ENCODE measurements at places on chromosomes 3 and 15. TPM values are rescaled to one million over a fixed set of nuclear protein-coding genes. Genes with fewer than 3 reads are reported as not detected.

Gene GOLGA8N
- 4.7 TPM for total RNA-seq

Gene SPTBN5
- total RNA-seq, result 0.36 TPM

DNA sequence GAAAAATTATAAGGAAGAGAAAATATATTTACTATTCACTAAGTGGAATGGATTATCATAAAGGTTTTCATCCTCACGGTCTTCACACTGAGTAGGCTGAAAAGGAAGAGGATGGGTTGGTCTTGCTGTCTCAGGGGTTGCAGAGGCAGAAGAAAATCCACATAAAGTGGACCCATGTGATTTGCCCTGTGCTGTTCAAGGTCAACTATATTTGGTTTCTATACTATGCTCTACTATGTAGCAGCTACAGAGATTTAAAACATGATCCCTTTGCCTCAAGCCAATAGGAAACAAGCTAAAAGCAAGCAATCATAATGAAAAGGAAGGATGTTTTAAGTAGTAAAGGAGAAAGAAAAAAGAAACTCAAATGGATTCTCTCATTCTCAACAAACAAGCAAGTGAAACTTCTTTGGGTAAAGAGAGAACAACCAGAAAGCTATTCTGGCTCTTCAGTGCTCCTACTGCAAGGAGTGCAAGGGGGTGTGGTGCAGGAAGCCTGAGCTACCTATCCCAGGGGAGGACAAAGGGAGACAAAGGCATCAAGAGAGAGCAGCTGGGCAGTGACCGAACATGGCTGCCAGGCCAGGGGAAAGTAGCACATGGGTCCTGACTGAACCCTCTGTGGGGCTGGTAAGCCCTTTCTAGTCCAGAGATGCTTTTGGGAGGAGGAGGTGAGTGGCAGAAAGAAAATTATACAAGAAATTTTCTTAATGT lies 35.9 kb downstream of the SFMBT1 start:
- H3K4me3 ChIP-seq, result no peak overlapping the region
- no peaks in the 10 kb centered on the region for H3K27me3 ChIP-seq
- no peak overlapping the region for H3K27ac ChIP-seq
- H3K4me1 ChIP-seq, result no peaks in the 10 kb centered on the region
- H3K36me3 ChIP-seq, result no peaks in the 10 kb centered on the region

- peaks cover 33% of the 10 kb centered on the region for H3K4me1 ChIP-seq
- H3K36me3 ChIP-seq, result peaks cover 30% of the 10 kb centered on the region
- H3K27me3 ChIP-seq, result no peaks in the 10 kb centered on the region
- no peak overlapping the region for H3K4me3 ChIP-seq
- no peak overlapping the region for H3K27ac ChIP-seq
Measured at GRCh38 chr3:186100398-186100797, 8.5 kb downstream of the ETV5 start.

DNA sequence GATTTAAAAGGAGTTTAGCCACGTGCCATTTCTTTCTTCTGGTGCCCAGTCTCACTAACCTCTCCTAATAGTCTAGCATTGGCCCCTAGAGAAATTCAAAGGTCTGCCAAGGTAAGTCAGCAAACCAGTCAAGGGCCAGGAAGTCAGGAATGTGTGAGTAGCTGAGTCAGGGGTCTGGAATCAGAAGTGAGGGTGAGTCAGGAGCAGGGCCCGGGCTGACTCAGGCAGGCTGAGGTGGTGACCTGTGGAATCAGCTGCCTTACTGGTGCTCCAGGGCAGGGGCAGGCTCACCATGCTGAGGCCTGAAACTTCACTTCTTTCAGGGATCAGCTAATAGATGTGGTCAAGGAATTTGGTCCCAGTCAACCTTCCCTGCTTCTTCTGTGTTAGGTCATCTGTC lies 105.8 kb upstream of the MYZAP start:
- H3K36me3 ChIP-seq, result no peaks in the 10 kb centered on the region
- no peak overlapping the region for H3K4me3 ChIP-seq
- peaks cover 13% of the 10 kb centered on the region for H3K4me1 ChIP-seq
- H3K27me3 ChIP-seq, result no peaks in the 10 kb centered on the region

Gene P2RY12
- total RNA-seq, result not detected

DNA sequence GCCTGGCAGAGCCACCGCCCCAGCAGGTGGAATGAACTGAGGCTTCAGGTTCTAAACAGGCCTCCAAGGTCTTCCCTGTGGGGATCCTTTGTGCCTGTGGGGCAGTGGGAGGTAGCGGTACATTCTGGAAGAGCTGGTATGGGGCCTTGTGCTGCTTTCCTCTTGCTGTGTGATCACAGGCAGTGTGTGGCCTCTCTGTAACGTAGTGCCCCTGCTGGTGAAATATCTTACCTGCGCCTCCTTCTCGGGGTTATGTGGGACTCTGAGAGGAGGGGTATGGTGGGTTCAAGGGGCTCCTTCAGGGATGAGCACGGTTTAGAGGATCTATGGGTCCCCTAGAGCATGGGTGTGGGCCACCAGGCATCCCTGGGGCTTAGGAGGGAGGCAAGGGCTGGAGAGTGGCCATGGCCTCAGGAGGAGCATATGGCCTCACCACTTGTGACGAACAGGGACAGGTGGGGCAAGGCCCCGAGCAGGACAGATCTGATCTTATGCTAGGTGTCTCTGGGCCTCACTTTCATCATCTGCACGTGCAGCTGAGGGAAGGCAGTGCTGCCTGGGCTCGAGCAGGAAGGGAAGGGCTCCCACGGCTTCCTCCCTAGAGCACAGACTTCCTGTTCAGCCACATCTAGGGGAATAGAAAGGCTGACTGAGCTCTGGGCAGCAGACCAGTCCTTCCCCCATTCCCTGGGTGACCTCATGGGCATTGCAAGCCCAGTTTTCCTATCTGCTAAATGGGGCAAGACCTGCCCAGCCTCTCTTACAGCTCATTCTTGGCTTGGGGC lies 1.9 kb upstream of the ALS2CL start:
- peaks cover 7% of the 10 kb centered on the region for H3K27me3 ChIP-seq
- no peak for DNase-seq
- H3K4me3 ChIP-seq, result no peak overlapping the region
- peaks cover 7% of the 10 kb centered on the region for H3K4me1 ChIP-seq
- H3K27ac ChIP-seq, result no peak overlapping the region

GRCh38 chr3:46778101-46778500 lies 60.4 kb upstream of the PRSS50 start:
- H3K27me3 ChIP-seq, result no peaks in the 10 kb centered on the region
- DNase-seq, result no peak
- H3K4me3 ChIP-seq, result no peak overlapping the region
- no peak overlapping the region for H3K27ac ChIP-seq
- H3K4me1 ChIP-seq, result no peaks in the 10 kb centered on the region

GRCh38 chr3:163491714-163492113 lies 1586.6 kb downstream of the SI start:
- no peaks in the 10 kb centered on the region for H3K27me3 ChIP-seq
- no peaks in the 10 kb centered on the region for H3K36me3 ChIP-seq
- H3K4me1 ChIP-seq, result no peaks in the 10 kb centered on the region
- no peak overlapping the region for H3K27ac ChIP-seq
- DNase-seq, result no peak

GRCh38 chr3:172582712-172583111 lies 59.5 kb upstream of the TNFSF10 start:
- no peak overlapping the region for H3K4me3 ChIP-seq
- H3K27me3 ChIP-seq, result no peaks in the 10 kb centered on the region
- H3K36me3 ChIP-seq, result no peaks in the 10 kb centered on the region
- H3K27ac ChIP-seq, result no peak overlapping the region
- no peaks in the 10 kb centered on the region for H3K4me1 ChIP-seq
- no peak for DNase-seq

DNA sequence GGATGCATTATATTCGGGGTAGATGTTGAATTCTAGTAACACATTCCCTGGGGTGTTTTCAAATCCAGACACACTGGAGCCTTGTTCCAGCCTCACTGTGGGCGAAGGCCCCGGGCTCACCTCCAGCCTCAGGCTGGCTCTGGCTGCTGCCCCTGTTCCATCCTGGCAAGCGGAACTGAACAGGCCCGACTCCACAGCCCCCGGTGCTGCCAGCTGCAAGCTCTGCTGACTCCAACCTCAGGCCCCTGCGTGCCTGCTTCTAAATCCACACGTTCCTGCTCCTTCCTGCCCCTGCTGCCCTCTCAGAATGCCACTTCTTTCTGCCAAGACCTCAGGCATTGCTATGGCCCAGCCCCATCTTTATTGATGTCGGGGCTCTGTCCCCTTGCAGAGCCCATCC lies 90.6 kb downstream of the LIPC start:
- H3K36me3 ChIP-seq, result no peaks in the 10 kb centered on the region
- H3K4me1 ChIP-seq, result no peaks in the 10 kb centered on the region
- H3K27ac ChIP-seq, result no peak overlapping the region
- H3K27me3 ChIP-seq, result peaks cover 12% of the 10 kb centered on the region
- H3K4me3 ChIP-seq, result no peak overlapping the region
- no peak for DNase-seq

DNA sequence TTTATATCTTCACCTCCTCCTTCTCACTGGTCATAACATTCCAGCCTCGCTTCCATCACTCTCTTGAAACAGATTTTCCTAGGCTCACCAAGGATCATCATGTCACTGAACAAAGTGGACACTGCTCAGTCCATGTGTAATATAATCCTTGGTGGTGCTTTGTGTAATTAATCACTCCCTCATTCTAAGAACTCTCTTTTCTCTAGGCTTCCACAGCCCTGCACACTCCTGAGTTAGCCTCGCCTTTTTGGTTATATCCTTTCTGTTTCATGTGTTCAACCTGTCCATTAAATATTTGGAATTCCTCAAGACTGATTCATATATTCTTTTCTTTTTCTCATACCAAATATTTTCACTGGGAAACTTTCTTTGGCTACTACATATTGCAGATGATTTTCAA lies 440.8 kb downstream of the PYDC2 start:
- H3K27ac ChIP-seq, result no peak overlapping the region
- H3K27me3 ChIP-seq, result no peaks in the 10 kb centered on the region
- H3K4me3 ChIP-seq, result no peak overlapping the region
- no peaks in the 10 kb centered on the region for H3K36me3 ChIP-seq

GRCh38 chr3:142863930-142864920 lies 24.7 kb downstream of the PCOLCE2 start:
- peaks cover 19% of the 10 kb centered on the region for H3K4me1 ChIP-seq
- no peaks in the 10 kb centered on the region for H3K27me3 ChIP-seq
- H3K27ac ChIP-seq, result peak overlapping the region; percentile 83
- DNase-seq, result peak; percentile 23
- H3K36me3 ChIP-seq, result no peaks in the 10 kb centered on the region
- H3K4me3 ChIP-seq, result peak overlapping the region; percentile 56

Gene COL6A5
- not detected for total RNA-seq

Gene GPR160
- total RNA-seq, result 0.29 TPM

Gene RBP2
- not detected for total RNA-seq

Gene MYL3
- total RNA-seq, result not detected

DNA sequence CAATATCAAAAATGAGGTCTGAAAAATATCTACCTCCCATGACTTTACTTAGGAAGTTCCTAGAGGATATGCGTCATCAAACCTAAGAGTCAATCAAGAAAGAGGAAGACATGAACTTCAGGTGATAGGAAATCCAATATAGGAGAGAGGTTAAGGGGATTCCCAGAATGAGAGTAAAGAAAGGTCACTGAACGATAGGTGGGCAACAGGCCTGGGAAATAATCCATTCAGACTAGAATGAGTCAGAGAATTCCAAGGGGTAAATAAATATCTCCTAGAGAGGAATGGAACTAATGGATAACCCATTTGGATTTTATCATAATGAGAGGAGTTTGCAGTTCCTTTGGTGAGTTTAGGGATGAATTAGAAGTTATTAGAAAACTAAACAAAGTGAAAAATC lies 131.1 kb upstream of the NUDT16 start:
- H3K27me3 ChIP-seq, result no peaks in the 10 kb centered on the region
- H3K27ac ChIP-seq, result no peak overlapping the region
- no peak overlapping the region for H3K4me3 ChIP-seq
- H3K36me3 ChIP-seq, result no peaks in the 10 kb centered on the region

DNA sequence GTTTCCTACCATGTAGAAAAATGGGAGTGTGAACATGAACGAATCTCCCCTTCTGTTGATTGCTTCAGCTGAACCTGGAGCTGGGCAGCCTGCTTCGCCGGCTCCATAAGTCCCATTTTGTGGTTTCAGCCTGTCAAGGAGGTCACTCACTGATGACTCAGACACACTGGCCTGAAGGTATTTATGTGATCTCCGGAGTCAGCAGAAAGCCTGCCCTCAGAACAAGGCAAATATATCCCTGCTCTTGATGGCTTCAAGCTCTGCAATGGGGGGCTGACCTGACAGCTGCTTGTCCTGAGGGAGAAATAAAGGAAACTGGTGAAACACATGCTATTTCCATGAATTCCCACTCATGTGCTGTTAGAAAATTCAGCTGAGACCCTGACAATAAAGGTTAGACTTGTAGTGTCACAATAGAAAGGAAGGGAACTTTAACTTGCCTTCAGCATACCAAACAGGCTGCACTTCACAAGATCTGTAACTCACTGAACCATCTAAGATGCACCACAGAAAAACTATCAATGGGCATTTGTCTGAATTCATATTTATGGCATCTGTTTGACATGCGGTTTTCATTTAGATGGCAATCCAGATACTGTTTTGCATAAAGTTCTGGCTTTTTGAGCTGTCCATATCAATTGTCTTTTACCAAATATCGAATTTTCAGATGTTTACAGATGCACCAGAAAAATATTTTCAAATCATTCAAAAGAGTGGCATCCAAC lies 282.0 kb upstream of the VEPH1 start:
- no peaks in the 10 kb centered on the region for H3K27me3 ChIP-seq
- peak overlapping the region; percentile 8 for H3K27ac ChIP-seq
- no peak overlapping the region for H3K4me3 ChIP-seq
- H3K36me3 ChIP-seq, result no peaks in the 10 kb centered on the region

- peak overlapping the region; percentile 14 for H3K4me3 ChIP-seq
- no peaks in the 10 kb centered on the region for H3K27me3 ChIP-seq
- peaks cover 56% of the 10 kb centered on the region for H3K4me1 ChIP-seq
Measured at GRCh38 chr15:62469874-62470688, 305.0 kb upstream of the C2CD4B start.

Gene AADACL2
- total RNA-seq, result not detected

DNA sequence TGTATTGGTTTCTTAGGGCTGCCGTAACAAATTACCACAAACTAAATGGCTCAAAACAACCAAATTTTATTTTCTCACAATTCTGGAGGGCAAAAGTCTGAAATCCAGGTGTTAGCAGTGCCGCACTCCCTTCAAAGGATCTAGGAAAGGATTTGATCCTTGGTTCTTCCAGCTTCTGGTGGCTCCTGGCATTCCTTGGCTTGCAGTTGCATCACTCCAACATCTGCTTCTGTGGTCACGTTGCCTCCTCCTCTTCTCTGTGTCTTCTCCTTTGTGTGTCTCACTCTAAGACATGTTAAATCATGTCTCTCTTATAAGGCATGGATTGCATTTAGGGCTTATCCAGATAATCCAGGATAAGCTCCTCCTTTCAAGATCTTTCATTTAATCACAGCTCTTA lies 262.2 kb downstream of the MEX3B start:
- no peaks in the 10 kb centered on the region for H3K4me1 ChIP-seq
- H3K27ac ChIP-seq, result no peak overlapping the region
- no peak for DNase-seq
- no peaks in the 10 kb centered on the region for H3K27me3 ChIP-seq
- no peaks in the 10 kb centered on the region for H3K36me3 ChIP-seq

GRCh38 chr15:94162939-94163338 lies 68.4 kb upstream of the MCTP2 start:
- no peaks in the 10 kb centered on the region for H3K27me3 ChIP-seq
- no peaks in the 10 kb centered on the region for H3K4me1 ChIP-seq
- no peak overlapping the region for H3K27ac ChIP-seq
- no peak overlapping the region for H3K4me3 ChIP-seq

GRCh38 chr3:58463181-58463941 lies 28.5 kb upstream of the KCTD6 start:
- H3K4me3 ChIP-seq, result peak overlapping the region; percentile 53
- DNase-seq, result peak; percentile 96
- H3K27me3 ChIP-seq, result no peaks in the 10 kb centered on the region
